ENCODE measurements at places on chromosomes 3 and 15. TPM values are rescaled to one million over a fixed set of nuclear protein-coding genes. Genes with fewer than 3 reads are reported as not detected.

Gene ASB14
- not detected for total RNA-seq

Gene PCOLCE2
- total RNA-seq: not detected

Gene MST1R
- total RNA-seq: 2.4 TPM

Gene SLC15A2
- total RNA-seq: 3.0 TPM

Gene GOLGA8G
- total RNA-seq: not detected

Gene SOX14
- total RNA-seq: not detected

Gene ZPLD1
- 0.32 TPM for total RNA-seq

Gene FBXO22
- total RNA-seq: 45.8 TPM

Gene CAPN3
- 9.2 TPM for total RNA-seq

Gene STRIT1
- not detected for total RNA-seq

Gene XXYLT1
- 6.2 TPM for total RNA-seq

Gene SMCO1
- not detected for total RNA-seq

Gene CCDC80
- not detected for total RNA-seq

Gene SLCO2A1
- total RNA-seq: not detected

- no peak for DNase-seq
Observed at GRCh38 chr3:40249168-40249567, 60.3 kb upstream of the EIF1B start.

- no peak for DNase-seq
Observed at GRCh38 chr15:76298986-76299385, 12.3 kb downstream of the ETFA start.

DNA sequence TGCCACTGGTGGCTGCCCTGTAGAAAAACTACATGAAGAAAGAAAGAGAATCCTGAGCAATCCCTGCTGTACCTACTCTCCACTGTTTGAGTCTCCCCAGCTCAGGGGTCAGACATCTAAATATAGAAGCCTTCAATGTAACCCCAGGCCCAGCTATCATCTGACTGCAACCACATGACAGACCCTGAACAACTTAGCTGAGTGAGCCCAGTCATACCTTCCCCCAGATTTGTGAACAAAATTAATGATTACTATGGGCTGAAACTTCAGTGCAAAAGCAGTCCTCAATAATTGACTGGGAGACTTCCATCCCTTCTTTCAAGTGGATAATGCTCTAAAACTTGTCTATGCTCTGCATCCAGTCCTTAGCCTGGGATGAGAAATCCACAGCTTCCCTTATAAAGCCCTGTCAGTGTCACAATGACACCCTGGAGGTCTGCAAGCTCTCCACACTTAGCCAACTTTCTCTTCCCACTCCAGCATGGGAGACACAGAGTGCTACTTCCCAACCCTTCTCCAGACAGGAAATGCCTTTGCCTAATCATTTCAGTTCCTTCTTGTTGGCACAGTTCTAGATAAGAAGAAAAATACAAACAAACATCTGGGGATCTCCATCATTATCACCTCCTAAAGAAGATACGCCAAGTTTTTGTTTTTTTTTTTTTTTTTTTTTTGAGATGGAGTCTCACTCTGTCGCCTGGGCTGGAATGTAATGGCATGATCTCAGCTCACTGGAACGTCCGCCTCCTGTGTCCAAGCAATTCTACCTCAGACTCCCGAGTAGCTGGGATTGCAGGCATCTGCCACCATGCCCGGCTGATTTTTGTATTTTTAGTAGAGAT, 198.5 kb upstream of the GADL1 start:
- no peak for DNase-seq

GRCh38 chr15:27382361-27383025, 411.5 kb downstream of the GABRG3 start:
- DNase-seq: no peak

- DNase-seq: no peak
Observed at GRCh38 chr3:159795681-159796175, 192.9 kb upstream of the IL12A start.

- no peak for DNase-seq
Observed at GRCh38 chr3:46874430-46874829, 3.1 kb upstream of the PTH1R start.

DNA sequence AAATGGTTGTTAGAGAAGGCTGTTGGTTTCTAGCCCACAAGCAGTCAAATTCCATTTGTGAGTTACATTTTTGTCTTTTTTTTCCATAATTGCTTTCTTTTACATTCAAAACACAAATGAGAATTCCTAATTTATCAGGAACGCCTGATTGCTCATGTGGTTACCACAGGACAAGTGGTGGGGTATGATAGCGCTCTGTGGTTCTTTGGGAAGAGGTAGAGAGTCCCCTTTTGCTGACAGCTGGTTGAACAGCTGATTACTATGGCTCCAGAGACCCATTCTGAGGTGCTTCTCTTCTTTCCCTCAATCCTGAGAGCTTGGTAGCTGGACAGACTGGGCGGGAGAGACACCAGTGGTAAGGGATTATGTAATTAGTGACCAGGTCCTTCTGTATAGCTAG, 24.4 kb downstream of the CNOT10 start:
- no peak for DNase-seq

DNA sequence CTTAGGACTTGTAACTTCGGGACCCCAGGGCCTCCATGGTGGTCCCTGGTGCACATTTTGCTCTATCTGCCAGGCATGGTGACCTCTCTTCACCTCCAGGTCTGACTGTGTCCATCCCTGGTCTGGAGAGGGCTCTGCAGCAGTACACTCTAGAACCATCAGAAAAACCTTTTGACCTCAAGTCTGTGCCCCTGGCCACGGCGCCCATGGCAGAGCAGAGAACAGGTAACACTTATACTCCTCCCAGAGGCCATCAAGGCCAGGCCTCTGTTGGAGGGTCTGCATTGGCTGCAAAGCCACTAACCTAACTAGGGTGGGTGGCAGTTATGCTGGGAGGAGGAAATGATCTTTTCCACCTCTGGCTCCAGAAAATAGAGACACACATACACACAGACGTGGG, 10.3 kb upstream of the HMCES start:
- DNase-seq: no peak

DNA sequence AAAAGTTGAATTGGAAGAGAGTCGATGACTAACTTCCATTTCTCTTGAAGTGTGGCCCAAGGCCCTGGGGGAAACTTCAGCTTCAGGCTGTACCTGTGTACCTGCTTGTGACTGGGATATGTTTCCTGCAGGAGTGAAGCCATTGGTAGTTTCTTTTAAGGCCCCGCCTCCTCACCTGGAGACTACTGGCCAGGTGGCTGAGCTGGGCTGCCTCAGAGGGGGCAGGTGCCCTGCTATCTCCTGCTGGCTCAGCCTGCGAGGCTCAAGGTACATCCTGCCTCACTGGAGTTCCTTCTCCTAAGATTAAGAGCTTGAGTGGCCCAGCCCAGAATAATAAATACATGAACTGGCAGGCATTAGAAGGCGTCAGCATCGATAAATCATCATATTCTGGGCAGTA, 121.6 kb upstream of the ROPN1 start:
- DNase-seq: no peak

- DNase-seq: no peak
Observed at GRCh38 chr15:55494931-55495330, 13.1 kb downstream of the DNAAF4 start.

DNA sequence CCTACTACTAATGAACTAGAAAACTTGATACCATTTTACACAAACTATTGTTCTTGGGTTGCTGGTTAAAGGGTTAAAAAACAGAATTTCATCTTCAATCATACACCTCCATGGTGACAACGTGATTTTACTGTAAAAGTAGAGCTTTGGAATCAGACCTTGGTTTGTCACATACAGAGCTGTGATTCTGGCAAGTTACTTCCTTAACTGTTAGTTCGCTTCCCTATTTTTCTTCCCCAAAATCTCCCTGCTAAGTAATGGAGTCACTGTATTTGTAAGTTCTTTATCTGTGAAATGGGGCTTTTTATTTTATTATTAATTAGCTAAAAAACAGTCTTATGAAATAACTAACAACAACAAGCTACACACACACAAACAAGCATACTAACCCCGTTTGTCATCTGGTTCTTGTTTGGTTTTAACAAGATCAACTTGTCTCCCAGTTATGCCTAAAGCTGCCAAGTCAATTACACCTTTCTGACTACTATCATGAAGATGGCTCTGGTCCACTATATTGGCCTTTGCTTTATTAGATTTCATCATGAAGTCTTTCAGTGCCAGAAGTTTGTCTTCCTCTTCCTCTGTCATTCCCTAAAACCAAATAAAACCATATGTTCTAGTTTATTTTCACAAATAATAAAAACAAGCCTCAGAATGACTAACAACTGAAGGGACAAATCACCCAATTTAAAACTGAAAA, 38.6 kb downstream of the PIK3R4 start:
- no peak for DNase-seq

DNA sequence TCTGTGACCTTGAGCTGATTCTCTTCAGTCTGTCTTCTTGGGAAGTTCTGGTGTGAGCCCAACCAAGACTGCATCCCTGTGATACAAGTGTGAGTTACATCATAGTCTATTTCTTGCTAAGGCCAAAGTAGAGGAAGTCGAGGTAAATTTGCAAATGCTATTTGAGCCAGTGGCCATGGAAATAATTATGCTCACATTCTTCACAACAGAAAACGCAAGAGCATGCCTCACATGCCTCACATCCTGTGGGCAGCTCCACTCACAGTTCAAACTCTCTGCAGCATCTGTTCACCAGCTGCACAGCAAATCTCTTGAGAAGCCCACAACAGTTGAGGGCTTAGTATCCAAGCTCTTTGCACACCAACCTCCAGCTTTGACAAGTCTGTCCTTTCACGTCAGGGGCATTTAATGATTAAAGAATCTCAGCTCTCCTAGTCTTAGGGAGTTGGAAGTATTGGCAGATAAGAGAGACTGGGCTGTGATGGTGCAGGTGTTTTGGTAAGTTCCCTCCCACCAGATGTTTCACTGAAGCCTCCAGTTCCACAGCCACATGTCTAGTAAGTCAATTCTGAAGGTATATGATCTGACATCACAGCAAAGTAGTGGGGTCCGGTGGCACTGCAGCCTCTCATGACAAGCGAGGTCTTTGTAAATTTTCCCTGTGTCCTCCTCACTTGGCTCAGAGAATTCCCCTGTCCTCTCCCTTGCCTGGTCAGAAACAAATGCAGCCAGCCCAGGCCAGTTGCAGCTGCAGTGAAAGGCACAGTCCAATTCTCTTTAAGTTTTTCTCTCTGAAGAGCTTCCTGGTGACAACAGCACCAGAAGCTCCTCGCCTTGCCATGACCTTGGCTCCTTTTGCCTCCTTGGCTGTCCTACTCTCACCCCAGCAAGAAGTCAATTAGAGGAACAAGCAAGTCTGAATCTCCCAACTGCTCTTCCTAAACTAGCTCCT, 166.1 kb downstream of the SSR3 start:
- DNase-seq: no peak

DNA sequence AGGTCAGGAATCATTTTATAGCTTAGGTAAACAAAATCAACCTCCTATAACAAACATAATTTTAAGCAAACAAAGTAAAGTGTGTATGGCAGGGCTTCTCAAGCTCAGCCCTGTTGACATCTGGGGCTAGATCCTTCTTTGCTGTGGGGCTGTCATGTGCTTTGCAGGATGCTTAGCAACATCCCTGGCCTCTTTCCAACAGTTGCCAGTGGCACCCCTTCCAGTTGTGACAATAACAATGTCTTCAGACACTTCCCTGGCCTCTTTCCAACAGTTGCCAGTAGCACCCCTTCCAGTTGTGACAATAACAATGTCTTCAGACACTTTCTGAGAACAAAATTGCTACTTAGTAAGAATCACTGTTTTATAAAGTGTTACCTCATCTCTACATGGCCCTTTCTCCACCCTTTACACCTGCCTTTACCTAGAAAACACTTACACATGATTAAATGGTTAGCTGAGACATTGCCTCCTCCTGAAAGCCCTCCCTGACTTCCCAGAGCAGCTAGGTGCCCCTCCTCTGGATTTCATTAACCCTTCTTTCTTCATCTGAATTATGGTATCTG, 194.0 kb upstream of the LMCD1 start:
- no peak for DNase-seq

GRCh38 chr15:49134683-49135341, 20.6 kb downstream of the COPS2 start:
- DNase-seq: no peak

DNA sequence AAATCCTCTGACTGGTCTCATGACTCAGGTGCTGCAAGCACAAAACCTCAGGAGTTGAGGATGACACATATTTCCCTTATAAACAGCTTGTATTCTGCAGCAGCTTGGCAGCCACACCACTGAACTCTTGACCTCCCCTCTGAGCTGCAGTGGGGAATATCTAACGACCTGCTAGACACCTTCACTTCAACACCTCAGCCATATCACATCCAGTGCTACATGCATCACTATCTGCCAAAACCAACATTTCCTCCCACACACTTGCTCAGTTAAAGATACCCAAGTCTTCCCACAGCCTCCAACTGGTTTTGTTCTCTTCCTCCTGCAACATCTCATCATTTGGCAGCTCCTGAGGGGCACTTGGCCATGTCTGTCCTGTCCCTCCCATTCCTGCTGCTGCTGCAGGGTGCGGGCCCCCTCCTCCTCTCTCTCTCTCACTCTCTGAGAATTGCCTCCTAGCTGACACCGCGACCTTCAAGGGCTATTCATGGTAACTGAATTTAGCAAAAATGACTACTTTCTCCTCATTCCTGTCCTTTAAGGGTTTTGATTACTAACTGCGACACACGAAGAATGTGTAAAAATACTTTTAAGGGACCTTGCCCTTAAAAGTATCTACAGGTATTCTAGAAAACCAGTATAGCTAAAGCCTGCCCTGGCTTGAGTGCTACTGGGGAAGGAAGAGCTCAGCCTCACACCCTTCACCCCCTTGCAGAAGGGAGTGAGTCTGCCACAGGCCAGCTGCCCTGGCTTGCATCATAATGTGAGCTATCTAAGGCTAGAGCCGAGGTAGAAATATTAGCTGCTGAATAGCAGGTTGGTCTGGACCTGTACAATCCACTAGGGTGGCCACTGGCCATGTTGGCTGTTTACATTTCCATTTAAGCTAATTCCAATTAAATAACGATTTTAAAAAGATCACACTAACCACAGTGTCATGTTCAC, 5.0 kb upstream of the CCR9 start:
- peak; percentile 44 for DNase-seq

DNA sequence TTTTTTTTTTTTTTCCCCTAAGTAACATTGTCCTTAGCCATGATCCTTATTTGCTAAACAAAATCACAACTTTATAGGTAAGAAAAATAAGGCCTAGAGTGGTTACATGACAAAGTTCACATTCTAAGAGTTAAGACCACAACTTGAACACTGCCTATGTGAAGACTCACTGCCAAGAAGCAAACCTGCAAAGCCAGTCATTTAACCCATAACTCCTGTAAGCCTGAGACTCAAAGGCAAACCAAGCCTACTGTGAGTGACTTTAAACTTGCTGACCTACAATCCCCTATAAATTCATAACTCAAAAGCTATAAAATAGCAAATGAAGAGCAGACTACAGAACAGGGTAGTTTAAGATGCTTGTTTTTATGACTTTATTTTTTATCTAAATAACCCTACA, 12.9 kb upstream of the ANKRD28 start:
- DNase-seq: no peak

DNA sequence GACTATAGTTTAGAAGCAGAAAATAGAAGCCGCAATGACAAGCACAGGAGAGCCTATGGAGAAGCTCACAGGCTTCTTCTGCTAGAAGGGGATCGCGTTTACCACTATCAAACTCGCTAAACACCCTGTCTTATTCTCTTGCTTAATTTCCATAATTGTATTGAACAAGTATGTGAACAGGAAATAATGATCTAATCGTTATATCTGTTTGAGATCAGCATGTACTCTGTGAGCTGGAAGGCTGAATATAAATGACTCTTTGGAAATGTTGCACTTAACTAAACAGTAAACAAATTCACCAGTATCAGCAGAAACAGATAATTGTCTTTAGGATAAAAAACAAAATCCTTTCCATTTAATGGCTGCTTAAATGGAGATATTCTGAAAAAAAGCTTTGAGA, 15.0 kb downstream of the NEK10 start:
- no peak for DNase-seq

GRCh38 chr15:52295421-52296001, at the start of gene MYO5C:
Gene MYO5C, minus strand, starts transcription at chr15:52295804. Its CDS starts 168 bp downstream, at chr15:52295636.
- peak; percentile 16 for DNase-seq

- DNase-seq: peak; percentile 87
Observed at GRCh38 chr15:68229386-68230156, at the start of gene CLN6. Gene CLN6, minus strand, starts transcription at chr15:68229728. Its CDS starts 144 bp downstream, at chr15:68229584.
